Sigmoid colon (tissue), 7 donors: ENCODE measurements at places on chromosomes 11 and 22. TPM values are rescaled to one million over a fixed set of nuclear protein-coding genes. Genes with fewer than 3 reads are reported as not detected.
A peak's percentile ranks its signal among the peaks of the same experiment; 100 is the strongest.

TXNRD2 gene
- total RNA-seq, result 20.7 TPM

L3MBTL2 gene
- total RNA-seq, result 13.9 TPM

CCDC15 gene
- total RNA-seq, result 0.41 TPM

KCTD14 gene
- 2.5 TPM for total RNA-seq

RIMBP3B gene
- total RNA-seq, result not detected

CNGA4 gene
- not detected for total RNA-seq

GRCh38 chr11:66904055-66904454 lies 47.2 kb downstream of the LRFN4 start:
- no peaks in the 10 kb centered on the region for H3K27me3 ChIP-seq
- DNase-seq, result no peak
- H3K36me3 ChIP-seq, result no peaks in the 10 kb centered on the region
- no peak overlapping the region for H3K27ac ChIP-seq

GRCh38 chr11:46302866-46303265 lies 25.4 kb downstream of the CREB3L1 start:
- no peaks in the 10 kb centered on the region for H3K27me3 ChIP-seq
- no peaks in the 10 kb centered on the region for H3K36me3 ChIP-seq
- no peak overlapping the region for H3K27ac ChIP-seq
- no peak overlapping the region for H3K4me3 ChIP-seq
- no peaks in the 10 kb centered on the region for H3K4me1 ChIP-seq
- no peak for DNase-seq

GRCh38 chr11:358129-358800 lies 11.0 kb upstream of the B4GALNT4 start:
- no peak overlapping the region for H3K4me3 ChIP-seq
- no peak overlapping the region for H3K27ac ChIP-seq
- peaks cover 33% of the 10 kb centered on the region for H3K4me1 ChIP-seq
- DNase-seq, result peak; percentile 69
- H3K27me3 ChIP-seq, result peaks cover 4% of the 10 kb centered on the region

DNA sequence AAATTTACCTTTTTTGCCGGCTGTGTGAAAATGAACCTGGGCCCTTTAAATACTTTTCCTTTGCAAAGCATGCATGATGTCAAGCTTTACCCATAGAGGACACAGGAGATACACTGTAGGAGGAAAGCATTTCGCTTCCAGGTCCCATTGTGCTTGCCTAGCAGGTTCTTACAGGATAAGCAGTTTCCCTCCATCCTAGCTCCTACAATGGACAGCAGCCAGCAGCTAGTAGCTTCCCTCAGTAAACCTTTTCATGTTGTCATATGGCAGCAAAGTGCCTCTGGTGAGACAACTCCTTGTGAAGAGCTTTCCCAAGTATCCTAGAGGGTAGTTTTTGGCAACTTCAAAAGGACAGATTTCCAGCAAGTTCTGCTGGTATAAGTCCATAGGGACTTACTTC lies 78.4 kb downstream of the RBFOX2 start:
- no peak for DNase-seq
- no peak overlapping the region for H3K27ac ChIP-seq
- H3K4me1 ChIP-seq, result peaks cover 18% of the 10 kb centered on the region
- H3K36me3 ChIP-seq, result no peaks in the 10 kb centered on the region
- no peak overlapping the region for H3K4me3 ChIP-seq
- no peaks in the 10 kb centered on the region for H3K27me3 ChIP-seq

- H3K4me3 ChIP-seq, result no peak overlapping the region
- H3K4me1 ChIP-seq, result peaks cover 36% of the 10 kb centered on the region
- H3K27ac ChIP-seq, result peak overlapping the region; percentile 82
- no peaks in the 10 kb centered on the region for H3K27me3 ChIP-seq
These were observed 37.1 kb upstream of the CREB3L1 start for GRCh38 chr11:46240371-46240770.

GRCh38 chr22:45548991-45549761 lies 46.5 kb downstream of the FBLN1 start:
- no peaks in the 10 kb centered on the region for H3K27me3 ChIP-seq
- peaks cover 63% of the 10 kb centered on the region for H3K4me1 ChIP-seq
- H3K4me3 ChIP-seq, result no peak overlapping the region
- DNase-seq, result peak; percentile 94
- H3K36me3 ChIP-seq, result no peaks in the 10 kb centered on the region

DNA sequence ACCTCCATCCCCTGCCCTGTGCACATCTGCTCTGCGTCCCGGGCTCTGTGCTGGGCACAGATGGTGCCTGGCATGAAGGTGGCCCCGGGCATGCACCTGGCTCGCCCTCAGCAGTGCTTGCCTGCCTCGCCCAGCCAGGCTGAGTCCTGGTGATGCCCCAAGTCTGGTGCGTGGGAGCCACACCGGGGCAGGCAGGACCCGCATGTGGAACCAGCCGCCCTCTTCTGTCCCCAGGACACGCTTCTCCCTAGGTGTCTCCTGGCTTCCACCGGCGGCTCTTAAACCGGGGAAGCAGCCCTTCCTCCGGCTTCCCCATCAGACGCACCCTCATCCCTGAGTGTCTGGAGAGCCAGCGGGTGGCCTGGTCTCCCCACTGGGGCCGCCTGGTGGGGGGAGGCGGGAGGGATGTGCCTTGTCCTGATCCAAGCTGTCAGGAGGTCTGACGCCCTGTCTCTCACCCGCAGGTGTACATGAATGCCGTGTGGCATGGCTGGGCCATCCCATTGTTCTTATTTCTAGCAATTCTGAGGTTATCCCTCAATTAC lies 45.0 kb downstream of the GRAMD4 start:
- H3K27me3 ChIP-seq, result no peaks in the 10 kb centered on the region
- no peak for DNase-seq
- H3K4me3 ChIP-seq, result no peak overlapping the region
- H3K27ac ChIP-seq, result no peak overlapping the region

DNA sequence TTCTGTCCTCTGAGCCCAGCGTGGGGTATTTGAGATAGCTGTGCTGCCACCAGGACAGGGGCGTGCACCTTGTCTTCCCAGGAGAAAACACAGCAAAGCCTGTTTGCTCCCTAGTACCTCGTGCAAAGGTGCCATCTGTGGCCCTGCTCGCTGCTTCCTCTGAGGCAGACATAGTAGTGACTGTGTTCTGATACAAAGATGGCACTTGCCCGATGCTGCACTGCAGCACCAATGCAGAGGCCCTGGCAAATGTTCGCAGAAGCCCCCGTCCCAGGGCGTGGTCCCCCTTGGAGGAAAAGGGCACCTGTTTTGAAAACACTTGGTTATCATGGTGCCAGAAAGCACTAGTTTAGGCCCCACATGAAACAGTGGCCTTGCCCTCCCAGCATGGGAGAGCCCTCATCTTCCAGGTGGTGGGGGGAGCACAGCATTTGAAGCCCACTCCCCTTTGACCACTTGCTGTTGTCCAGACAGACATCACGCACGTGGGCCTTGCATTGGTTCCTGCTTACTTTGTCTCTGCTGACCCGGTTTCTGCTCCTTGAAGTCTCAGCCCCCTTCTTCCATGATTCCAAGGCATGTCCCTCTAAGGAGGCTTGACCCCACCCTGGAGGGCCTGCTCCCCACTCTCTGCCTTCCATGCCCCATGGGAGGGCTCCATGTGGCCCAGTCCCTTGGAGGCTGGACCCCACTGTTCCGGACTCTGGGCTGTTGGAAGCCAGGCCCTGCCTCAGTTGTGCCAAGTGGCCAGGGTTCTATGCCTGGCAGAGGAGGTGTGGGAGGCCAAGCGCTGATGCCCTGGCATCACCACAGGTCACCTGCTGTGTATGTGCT lies 109.4 kb downstream of the KCNQ1OT1 start:
- H3K4me1 ChIP-seq, result no peaks in the 10 kb centered on the region
- H3K36me3 ChIP-seq, result no peaks in the 10 kb centered on the region
- H3K4me3 ChIP-seq, result no peak overlapping the region
- no peak overlapping the region for H3K27ac ChIP-seq
- no peaks in the 10 kb centered on the region for H3K27me3 ChIP-seq

- no peaks in the 10 kb centered on the region for H3K36me3 ChIP-seq
- H3K27me3 ChIP-seq, result no peaks in the 10 kb centered on the region
- H3K27ac ChIP-seq, result peak overlapping the region; percentile 92
- no peak overlapping the region for H3K4me3 ChIP-seq
- DNase-seq, result peak; percentile 56
- peaks cover 33% of the 10 kb centered on the region for H3K4me1 ChIP-seq
These were observed 35.1 kb upstream of the SMTN start for GRCh38 chr22:31045900-31046538.

DNA sequence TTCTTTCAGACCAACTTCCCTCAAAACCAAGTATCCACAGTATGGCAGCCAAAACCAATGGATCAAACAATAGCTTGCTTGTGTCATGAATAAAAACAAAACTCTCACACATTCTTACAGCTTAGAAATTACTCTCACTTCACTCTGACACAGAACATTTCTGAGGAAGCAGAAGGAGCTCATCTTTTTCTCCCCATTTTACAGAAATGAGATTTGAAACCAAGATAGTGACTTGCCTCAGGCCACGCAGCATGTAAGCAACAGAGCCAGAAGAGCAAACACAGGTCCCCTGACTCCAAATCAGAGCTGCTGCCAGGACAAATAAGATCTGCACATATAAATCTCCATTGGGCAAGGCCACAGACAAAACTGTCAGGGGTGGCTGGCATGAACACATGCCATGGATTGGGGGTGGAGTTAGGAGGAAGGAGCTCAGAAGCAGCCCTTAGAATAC lies 64.8 kb downstream of the RAB30 start:
- peaks cover 38% of the 10 kb centered on the region for H3K4me1 ChIP-seq
- H3K36me3 ChIP-seq, result no peaks in the 10 kb centered on the region
- no peak overlapping the region for H3K4me3 ChIP-seq
